Thoracic aorta (tissue), 2 donors: ENCODE measurements at places on chromosomes 11 and 22.
A peak's percentile ranks its signal among the peaks of the same experiment; 100 is the strongest.

DNA sequence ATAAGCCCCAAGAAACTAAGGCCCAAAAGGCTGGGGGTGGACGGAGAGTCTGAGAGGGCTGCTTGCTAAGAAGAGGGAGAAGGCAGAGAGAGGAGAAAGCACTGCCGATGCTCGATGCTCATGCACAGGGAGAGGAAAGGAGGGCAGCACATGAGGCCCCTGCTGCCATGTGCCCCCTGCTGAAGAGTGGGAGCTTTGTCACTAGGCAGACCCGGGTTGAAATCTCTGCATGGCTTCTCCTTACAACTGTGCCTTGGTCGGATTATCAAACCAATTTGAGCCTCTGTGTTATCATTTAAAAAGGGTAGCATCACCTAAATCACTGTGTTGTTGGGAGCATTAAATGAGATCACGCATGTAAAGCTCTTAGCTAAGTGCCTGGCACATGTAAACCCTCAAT, 330.5 kb downstream of the NXPE2 start:
- no peak for DNase-seq
- H3K27ac ChIP-seq, result no peak overlapping the region
- no peaks in the 10 kb centered on the region for H3K27me3 ChIP-seq
- no peaks in the 10 kb centered on the region for H3K36me3 ChIP-seq

DNA sequence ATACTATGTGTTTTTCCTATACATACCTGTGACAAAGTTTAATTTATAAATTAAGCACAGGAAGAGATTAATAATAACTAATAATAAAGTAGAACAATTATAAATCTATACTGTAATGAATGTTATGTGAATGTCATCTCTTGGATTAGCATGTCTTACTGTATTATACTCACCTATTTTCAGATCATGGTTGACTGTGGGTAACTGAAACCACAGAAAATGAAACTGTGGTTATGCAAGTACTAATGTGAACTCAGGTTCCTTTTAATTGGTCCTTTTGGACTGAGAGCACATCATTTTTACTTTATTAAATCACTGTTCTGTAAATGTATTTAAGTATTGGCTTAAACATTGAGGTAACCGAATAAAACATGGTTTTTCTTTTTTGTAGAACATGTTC, 108.8 kb downstream of the PPP6R3 start:
- no peaks in the 10 kb centered on the region for H3K27me3 ChIP-seq
- H3K36me3 ChIP-seq, result peaks cover 20% of the 10 kb centered on the region
- peaks cover 7% of the 10 kb centered on the region for H3K4me1 ChIP-seq
- no peak overlapping the region for H3K27ac ChIP-seq
- no peak overlapping the region for H3K4me3 ChIP-seq

- H3K27me3 ChIP-seq, result no peaks in the 10 kb centered on the region
- no peak overlapping the region for H3K27ac ChIP-seq
- H3K4me1 ChIP-seq, result no peaks in the 10 kb centered on the region
- H3K36me3 ChIP-seq, result no peaks in the 10 kb centered on the region
- H3K4me3 ChIP-seq, result no peak overlapping the region
- DNase-seq, result no peak
These were observed 261.1 kb downstream of the SBF2 start for GRCh38 chr11:10032935-10033334.

- no peak for DNase-seq
- no peaks in the 10 kb centered on the region for H3K27me3 ChIP-seq
- no peaks in the 10 kb centered on the region for H3K4me1 ChIP-seq
- no peaks in the 10 kb centered on the region for H3K36me3 ChIP-seq
- H3K4me3 ChIP-seq, result no peak overlapping the region
These were observed 133.1 kb downstream of the CTTN start for GRCh38 chr11:70531281-70532065.

GRCh38 chr11:35650467-35650866, 12.1 kb upstream of the TRIM44 start:
- no peak overlapping the region for H3K27ac ChIP-seq
- no peak for DNase-seq
- no peak overlapping the region for H3K4me3 ChIP-seq
- no peaks in the 10 kb centered on the region for H3K4me1 ChIP-seq
- no peaks in the 10 kb centered on the region for H3K27me3 ChIP-seq

DNA sequence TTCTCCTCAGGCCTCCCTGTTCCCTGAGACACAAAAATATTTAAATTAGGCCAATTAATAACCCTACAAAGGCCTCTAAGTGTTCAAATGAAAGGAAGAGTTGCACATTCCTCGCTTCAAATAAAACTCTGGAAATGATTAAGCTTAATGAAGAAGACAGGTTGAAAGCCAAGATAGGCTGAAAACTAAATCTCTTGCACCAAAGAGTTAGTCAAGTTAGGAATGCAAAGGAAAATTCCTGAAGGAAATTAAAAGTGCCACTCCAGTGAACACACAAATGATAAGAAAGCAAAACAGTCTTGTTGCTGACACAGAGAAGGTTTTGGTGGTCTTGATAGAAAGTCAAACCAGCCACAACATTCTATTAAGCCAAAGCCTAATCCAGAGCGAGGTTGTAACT, 574.4 kb downstream of the OPCML start:
- H3K4me1 ChIP-seq, result no peaks in the 10 kb centered on the region
- no peak overlapping the region for H3K27ac ChIP-seq
- no peak for DNase-seq

GRCh38 chr22:44880610-44881290, 128.4 kb downstream of the ARHGAP8 start:
- no peak for DNase-seq
- H3K27me3 ChIP-seq, result no peaks in the 10 kb centered on the region

GRCh38 chr11:64754919-64755662, 4.7 kb downstream of the PYGM start:
- H3K4me3 ChIP-seq, result no peak overlapping the region
- H3K27ac ChIP-seq, result no peak overlapping the region
- H3K36me3 ChIP-seq, result no peaks in the 10 kb centered on the region
- H3K27me3 ChIP-seq, result no peaks in the 10 kb centered on the region
- peaks cover 5% of the 10 kb centered on the region for H3K4me1 ChIP-seq

- no peak overlapping the region for H3K4me3 ChIP-seq
- no peak for DNase-seq
- H3K4me1 ChIP-seq, result peaks cover 16% of the 10 kb centered on the region
- H3K36me3 ChIP-seq, result no peaks in the 10 kb centered on the region
- no peaks in the 10 kb centered on the region for H3K27me3 ChIP-seq
These were observed 21.6 kb upstream of the PEX26 start for GRCh38 chr22:18056161-18056666.

DNA sequence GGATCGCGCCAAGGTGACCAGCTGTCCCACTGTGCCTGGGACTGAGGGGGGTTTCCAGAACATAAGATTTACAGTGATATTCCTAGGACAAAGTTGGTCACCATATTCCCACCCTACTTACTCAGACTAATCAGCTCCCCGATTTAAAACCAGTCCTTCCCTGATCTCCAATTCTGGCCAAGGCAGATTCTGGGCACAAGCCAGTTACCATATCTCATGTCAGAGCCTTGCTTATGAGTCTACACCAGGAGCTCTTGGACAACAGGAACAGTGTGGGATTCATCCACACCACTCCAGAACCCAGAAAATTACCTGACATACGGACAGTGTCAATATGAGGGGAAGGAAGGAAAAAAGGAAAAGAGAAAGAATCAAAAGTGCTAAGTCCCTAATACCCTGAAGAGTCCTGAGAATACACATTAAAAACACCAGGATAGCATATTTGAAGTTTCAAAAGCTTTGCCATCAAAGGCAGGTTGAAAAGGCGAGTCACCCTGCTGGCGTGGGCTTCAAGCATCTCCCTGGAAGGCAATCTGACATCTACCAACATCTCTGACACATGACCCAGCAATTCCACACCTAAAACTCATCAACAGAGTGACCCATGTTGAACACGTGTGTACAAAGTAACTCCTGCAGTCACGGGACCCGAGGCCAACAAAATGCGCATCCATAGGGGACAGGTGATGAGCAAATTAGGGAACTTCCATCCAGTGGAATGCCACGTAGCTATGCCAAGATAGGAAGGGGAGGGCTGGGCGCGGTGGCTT, 8.0 kb upstream of the IL2RB start:
- DNase-seq, result no peak
- no peaks in the 10 kb centered on the region for H3K36me3 ChIP-seq
- no peaks in the 10 kb centered on the region for H3K4me1 ChIP-seq
- H3K4me3 ChIP-seq, result no peak overlapping the region

DNA sequence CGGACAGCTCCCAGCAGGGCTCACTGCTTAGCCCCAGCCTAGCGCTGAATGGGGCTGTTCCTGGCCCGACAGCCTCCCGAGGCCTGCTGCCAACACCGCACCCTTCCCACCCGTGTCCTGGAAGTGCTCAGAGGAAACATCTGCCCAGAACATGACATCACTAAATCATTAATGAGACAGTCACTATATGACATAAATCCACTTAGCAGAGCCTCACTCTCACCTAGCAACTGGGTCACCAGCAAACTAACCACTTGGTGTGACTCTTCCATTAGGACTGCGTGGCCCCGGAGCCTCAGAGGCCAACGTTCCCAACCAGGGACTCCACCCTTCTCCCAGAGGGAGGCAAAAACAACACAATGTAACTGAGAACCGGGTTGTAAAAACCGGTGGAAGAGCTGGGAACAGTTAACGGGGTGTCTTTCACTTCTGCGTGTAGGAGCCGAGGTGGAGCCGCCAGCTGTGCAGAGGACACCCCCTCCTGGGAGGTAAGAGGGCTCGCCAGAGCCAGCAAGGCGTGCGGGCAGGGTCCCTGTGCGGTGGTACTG, 21.4 kb upstream of the PACSIN2 start:
- no peaks in the 10 kb centered on the region for H3K36me3 ChIP-seq
- DNase-seq, result no peak
- peaks cover 10% of the 10 kb centered on the region for H3K4me1 ChIP-seq
- H3K4me3 ChIP-seq, result no peak overlapping the region

DNA sequence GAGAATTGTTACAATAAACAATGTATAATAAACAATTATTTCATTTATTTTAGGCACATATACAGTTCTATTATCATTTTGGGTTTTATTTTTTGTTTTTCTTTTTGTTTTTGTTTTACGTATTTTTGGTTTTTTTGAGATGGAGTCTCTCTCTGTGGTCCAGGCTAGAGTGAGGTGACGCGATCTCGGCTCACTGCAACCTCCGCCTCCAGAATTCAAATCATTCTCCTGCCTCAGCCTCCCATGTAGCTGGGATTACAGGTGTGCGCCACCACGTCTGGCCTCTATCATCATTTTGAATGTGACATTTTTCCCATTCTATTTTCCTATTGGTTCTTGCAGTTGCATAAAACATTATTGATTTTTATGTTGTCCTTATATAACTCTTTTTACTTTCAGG, 20.4 kb upstream of the OR52A1 start:
- H3K36me3 ChIP-seq, result no peaks in the 10 kb centered on the region
- H3K27me3 ChIP-seq, result no peaks in the 10 kb centered on the region
- no peak for DNase-seq
- H3K4me1 ChIP-seq, result no peaks in the 10 kb centered on the region
- H3K4me3 ChIP-seq, result no peak overlapping the region
- no peak overlapping the region for H3K27ac ChIP-seq

DNA sequence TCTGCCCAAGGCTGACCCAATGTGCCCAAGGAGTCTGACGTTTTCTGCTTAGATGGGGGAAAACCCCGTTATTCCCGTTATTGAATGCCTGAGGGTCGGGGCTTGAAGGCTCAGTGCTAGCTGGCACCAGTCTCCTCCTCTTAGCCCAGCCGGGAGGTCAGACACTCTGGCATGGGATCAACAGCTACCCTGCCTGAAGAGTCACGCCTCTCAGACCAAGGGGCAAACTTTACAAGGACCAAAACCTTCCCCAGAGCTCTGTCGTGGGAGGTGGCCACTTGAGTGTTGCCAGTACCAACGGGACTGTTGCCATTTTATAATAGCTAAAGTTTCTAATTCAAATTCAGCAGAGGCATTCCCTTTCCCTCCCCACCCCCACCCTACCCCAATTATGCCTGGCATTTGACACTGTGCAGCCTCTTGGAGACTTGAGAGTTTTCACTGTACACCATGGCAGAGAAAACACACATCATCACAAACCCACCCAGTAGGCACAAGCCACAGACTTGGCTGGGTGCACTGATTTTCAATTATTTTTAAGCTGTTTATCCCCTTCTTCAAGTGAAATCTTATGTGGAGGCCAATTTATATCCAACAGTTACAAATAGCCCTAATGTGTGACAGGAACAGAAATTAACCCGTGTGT, 137.5 kb upstream of the SYT13 start:
- no peak overlapping the region for H3K4me3 ChIP-seq
- H3K27ac ChIP-seq, result peak overlapping the region; percentile 82
- no peaks in the 10 kb centered on the region for H3K27me3 ChIP-seq
- DNase-seq, result no peak
- no peaks in the 10 kb centered on the region for H3K36me3 ChIP-seq

DNA sequence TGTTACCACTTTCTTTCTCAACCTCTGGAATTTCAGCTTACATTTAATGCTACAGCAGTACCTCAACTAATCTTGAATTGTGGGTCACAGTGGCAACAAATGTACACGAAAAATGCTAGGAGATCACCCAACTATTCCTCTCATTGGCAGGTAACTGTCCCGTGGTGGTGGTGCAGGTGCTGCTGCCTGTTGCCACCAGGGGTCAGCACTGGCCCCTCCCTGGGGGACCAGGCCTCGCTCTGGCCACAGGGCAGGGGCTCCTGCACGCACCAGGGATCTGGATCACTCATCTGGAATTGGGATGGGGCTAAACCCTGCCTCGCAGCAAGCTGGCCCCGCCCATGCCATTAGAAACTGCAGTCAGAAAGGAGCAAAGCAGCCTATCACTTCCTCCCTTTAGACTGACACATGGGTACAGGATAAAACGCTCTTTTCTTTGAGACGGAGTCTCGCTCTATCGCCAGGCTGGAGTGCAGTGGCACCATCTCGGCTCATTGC, 6.9 kb upstream of the POLDIP3 start:
- H3K27me3 ChIP-seq, result no peaks in the 10 kb centered on the region
- DNase-seq, result no peak
- peaks cover 50% of the 10 kb centered on the region for H3K36me3 ChIP-seq
- H3K4me1 ChIP-seq, result peaks cover 38% of the 10 kb centered on the region

DNA sequence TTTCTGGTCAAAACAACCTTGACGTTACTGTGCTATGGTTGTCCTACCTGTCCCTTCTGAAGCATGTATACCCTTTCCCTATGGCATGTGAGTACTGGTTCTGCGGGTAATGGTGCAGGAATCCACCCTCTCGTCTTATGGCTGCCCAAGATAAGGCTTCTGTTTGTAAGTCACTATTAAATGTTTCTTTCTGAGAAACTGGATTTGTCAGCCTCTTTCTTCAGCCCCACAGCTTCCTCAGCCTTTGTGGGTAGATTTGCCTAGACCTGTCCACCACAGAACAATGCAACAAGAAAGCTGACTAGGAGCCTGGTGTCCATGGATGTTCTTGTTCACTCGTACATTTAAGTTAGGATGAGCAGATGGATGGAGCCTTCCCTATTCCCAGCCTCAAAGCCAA, 14.4 kb downstream of the MMP7 start:
- H3K27ac ChIP-seq, result no peak overlapping the region
- DNase-seq, result no peak
- no peak overlapping the region for H3K4me3 ChIP-seq
- no peaks in the 10 kb centered on the region for H3K27me3 ChIP-seq
- no peaks in the 10 kb centered on the region for H3K36me3 ChIP-seq

- no peaks in the 10 kb centered on the region for H3K27me3 ChIP-seq
- peaks cover 45% of the 10 kb centered on the region for H3K4me1 ChIP-seq
- peaks cover 25% of the 10 kb centered on the region for H3K36me3 ChIP-seq
- peak overlapping the region; percentile 11 for H3K27ac ChIP-seq
- no peak for DNase-seq
- H3K4me3 ChIP-seq, result peak overlapping the region; percentile 89
These were observed 2.4 kb downstream of the CTSD start for GRCh38 chr11:1761110-1761856.
